Hypothalamus (tissue), 51 donors: ENCODE measurements at places on chromosomes 4 and X.

DNA sequence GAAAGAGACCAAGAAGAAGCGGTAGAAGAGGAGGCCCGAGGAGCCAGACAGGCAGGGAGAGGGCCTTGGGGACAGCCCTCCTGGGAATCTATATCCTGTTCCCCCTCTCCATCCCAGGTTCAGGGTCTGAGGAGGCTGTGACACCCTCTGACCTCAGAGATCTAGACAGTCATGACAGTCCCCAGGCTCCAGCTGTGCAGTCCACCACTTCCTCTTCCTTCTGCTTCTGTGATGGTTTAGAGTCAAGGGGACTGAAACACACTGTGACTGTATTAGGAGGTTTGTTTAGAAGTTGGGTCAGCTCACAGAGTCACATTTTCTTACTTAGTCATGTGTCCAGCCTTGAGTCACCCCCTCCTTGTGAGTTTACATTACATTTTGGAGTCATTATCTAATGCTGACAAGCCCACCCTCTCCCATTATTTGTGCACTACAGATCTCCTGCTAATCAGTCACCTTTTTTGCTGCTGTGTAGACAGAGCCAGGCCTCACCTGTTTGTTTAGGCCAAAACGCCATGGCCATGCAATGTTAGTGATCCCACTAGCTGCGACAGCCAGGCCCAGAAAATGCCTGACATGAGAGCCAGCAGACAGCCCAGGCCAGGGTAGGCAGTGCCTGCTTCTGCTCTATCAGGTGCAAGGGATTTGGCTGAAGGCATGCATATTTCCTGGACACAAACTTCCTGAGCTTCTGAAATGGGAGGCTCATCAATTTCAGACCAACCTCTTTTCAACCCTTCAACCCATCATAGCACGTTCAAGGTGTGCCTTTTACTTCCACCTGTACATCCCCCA, 26.0 kb downstream of the MANBA start:
- DNase-seq = no peak

DNA sequence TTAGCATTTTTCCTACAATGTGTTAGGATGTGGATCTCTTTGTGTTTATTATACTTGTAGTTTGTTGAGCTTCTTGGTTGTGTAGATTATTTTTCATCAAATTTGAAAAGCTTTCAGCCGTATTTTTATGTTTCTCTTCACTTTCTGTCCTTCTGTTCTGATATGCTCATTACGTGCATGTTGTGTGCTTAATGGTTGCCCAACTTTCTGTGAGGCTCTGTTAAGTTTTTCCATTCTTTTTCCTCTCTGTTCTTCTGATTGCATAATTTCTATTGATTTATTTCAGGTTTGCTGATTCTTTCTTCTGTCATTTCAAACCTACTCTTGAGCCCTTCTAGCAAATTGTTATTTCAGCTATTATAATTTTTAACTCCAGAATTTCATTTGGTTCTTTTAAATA, 478.2 kb downstream of the IL1RAPL1 start:
- DNase-seq = no peak

DNA sequence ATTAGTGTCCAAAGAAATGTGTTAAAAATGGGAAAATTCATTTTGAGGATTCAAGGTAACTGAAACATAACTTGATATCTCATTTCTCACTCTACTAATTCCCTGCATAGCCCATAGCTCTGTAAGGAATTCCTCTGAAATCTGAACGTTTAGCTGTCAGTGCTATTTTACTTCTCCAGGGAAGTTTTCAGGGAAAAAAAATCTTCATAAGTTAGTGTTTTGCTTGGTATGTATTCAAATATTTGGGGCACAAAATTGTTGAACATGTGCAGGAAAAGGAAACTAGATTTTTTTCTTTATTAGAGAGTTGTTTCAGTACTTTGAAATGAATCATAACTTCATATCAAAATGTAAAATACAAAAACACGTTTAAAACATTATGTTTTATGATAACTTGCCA, 891.4 kb downstream of the CENPC start:
- DNase-seq = no peak

GRCh38 chr4:1508161-1509160, 102.2 kb upstream of the NKX1-1 start:
- no peak for DNase-seq

GRCh38 chrX:21926527-21927278, 13.8 kb upstream of the SMS start:
- no peak for DNase-seq

- no peak for DNase-seq
Measured at GRCh38 chr4:91280551-91281290, 1023.0 kb upstream of the GRID2 start.

DNA sequence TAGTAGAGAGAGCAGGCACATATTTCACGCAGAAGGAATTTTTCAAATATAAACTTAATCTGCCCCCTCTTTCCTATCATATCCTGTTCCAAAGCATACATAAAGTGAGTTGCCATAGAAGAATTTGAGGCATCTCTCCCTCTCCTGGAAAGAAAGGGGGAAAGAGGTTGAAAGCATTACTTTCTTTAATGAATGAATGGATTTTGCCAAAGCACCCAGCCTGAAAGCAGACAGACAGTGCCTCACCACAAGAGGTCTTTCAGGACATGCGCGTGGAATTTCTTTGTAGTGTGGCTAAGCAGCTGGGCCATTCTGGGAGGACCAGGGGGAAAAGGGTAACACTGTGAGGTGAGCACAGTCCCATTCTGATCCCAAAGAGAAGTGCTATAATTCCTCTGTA, 651.4 kb downstream of the IQCM start:
- DNase-seq = no peak
